ENCODE measurements at places on chromosomes 12 and 14.

GRCh38 chr14:61379639-61380184 lies 58.3 kb downstream of the PRKCH start:
- DNase-seq, result no peak

- DNase-seq, result no peak
These were observed 37.6 kb upstream of the GRIP1 start for GRCh38 chr12:66716522-66716921.

DNA sequence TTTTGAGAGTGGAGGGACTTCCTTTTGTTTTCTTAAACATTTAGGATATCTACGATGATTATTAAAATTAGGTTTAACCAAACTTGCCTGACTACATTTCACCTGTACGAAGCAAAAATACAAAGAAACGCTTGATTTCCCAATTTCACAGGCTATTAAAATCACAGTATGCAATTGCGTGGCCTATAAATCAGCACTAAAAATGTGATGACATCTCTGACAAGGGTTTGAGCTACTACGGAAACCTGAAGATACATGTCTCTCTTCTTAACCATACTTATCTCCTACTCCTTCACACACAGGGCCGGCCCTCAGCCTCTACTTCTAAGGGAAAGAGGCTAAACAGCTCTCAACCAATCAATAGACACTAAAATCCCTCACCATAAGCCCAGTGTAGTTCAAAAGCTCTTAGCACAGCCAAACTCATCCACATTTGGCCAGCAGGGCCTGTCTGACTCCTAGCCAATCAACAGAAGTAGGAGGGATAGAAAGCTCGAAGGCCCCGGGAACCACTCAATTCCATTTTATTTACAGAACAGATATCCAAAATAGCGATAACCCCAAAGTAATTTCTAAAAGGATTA lies 137.3 kb downstream of the FOXN3 start:
- no peak for DNase-seq

- DNase-seq, result no peak
These were observed 21.6 kb downstream of the PUS7L start for GRCh38 chr12:43736927-43737440.

- DNase-seq, result no peak
These were observed 44.5 kb downstream of the GTF2A1 start for GRCh38 chr14:81176241-81176640.

DNA sequence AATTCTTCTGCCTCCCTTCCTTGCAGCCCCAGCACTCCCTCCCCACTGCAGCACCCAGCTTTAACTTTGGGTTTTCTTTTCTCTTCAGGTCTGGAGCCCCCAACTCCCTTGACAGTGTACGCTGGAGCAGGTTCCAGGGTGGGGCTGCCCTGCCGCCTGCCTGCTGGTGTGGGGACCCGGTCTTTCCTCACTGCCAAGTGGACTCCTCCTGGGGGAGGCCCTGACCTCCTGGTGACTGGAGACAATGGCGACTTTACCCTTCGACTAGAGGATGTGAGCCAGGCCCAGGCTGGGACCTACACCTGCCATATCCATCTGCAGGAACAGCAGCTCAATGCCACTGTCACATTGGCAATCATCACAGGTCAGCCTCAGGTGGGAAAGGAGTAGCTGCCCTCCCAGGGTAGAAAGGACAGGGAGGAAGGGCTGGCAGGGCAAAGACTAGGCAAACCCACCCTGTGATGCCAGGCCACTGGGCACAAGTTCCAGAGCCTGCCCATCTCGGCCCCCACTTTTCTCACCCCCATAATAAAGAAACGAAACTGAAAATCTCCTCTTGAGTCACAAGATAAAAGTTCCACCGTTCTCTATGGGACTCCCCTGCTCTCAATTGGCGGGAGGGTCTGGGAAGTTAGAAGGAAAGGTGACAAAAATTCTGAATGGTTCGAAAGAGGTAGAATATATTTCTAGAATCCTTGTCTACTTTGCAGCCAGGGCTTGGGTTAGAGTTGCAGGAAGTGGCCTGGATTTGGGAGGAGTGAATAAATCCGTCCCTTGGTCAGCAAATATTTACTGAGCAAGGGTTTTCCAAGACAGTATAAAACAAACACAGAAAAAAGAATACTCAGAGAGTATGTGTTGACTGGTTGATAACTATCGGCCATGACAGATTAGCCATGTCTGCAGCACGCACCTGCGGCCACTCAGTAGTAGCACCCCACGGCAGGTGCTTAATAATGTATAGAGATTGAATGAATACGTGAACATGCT lies 3.2 kb downstream of the LAG3 start:
- DNase-seq, result no peak

GRCh38 chr14:59511916-59512575 lies 27.7 kb downstream of the JKAMP start:
- DNase-seq, result no peak

GRCh38 chr12:94750864-94751263 lies 100.5 kb upstream of the TMCC3 start:
- DNase-seq, result no peak

DNA sequence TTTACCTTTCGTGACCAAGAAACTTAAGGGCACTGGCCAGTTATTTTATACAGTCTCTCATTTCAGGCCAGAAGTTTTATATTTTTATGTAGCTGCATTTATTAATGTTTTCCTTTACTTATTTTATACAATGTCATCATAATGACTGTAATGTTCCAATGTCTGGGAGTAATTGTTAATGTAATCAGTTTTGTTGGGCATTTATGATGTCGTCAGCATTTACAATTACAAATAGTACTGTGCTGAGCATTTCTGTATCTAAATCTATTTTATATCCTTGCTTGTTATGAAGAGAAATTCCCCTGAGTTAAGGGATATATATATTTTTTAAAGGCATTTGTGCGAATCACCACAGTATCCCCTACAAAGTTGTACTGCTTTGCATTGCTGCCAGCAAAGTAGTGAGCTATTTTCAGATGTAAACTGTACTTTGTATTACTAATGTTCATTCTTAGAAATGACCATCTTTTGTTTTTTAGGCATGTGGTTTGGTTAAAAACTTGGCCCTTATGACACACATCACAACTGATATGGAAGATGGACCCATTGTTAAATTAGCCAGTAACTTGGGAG lies 74.4 kb downstream of the POLR3B start:
- no peak for DNase-seq

GRCh38 chr14:75044752-75045151 lies 6.5 kb downstream of the MLH3 start:
- no peak for DNase-seq

GRCh38 chr12:90216815-90217214 lies 508.2 kb upstream of the ATP2B1 start:
- no peak for DNase-seq

DNA sequence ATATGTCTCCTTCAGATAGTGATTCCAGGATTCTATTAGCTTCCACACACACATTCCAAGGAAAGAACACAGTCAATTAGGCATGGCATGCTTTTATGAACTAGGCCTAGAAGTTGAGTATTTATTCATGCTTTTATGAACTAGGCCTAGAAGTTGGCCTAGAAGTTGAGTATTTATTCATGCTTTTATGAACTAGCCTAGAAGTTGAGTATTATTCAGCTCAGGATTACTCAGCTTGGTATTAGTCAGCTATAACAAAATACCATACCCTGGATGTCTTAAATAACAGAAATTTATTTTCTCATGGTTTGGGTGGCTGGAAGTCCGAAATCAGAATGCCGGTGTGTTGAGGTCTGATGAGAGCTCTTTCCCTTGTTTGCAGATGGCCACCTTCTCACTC lies 442.7 kb upstream of the FLRT2 start:
- DNase-seq, result no peak

DNA sequence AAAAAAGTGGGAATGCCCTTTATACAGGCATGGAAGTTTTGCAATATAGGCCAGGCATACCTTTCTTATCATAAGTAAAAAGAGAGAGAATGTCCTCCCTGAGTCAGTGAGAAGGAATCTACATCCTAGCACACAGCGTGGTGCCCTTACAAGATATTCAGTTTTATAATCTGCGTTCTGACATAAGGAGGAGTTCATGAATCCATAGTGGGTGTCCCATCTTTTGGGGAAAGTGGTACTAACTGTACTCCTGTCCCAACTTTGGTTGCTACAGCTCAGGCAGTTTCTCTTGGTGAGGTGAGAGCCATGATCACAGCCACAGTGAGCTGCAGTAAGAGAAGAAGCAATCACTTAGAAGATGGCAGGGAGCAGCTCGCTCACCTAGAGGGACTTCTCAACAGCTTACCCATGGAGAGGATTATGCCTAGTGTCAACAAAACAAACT lies 332.9 kb downstream of the BCAT1 start:
- no peak for DNase-seq

GRCh38 chr12:61713121-61713520 lies 547.1 kb upstream of the USP15 start:
- DNase-seq, result no peak

DNA sequence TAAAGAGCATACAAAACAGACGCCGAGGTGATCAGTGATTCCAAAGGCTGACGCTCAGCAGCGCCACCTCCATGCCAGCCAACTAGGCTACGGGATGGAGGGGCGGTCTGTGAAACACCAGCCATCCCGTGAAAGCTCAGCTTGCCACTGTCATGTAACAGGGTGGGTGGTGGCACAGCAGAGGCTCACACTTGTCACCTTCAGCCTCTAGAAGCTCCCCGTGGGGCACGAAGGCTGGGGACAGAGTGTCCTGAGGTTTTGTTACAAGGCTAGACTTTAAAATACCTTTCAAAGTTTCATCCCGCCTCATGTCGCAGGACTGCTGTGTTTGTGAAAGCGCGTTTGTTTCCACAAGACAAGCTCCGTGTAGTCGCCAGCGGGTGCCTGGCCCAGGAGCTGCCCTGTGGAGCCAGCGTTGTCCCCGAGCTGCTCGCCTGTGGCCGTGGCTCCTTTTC lies 20.7 kb downstream of the XRCC3 start:
- DNase-seq, result no peak

DNA sequence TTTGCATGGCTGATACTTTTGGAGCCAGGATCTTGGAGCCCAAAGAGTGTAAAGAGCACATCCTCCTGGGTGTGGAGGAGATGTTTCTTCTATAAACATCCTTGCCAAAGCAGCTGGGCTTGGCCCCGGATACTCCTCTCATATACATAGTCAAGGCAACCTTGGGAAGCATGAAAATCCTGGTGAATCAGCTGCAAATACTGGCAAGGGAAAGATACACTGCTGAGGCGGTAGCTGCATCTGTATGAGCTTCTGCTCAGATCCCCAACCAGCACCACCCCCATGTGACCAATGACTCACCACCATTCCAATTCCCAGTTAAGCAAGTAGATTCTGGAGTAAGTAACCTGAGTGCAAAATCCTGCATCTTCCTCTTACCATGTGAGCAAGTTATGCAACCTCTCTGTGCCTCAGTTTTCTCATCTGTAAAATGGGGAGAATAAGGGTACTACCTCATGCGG lies 567.4 kb downstream of the MED13L start:
- DNase-seq, result peak; percentile 85

DNA sequence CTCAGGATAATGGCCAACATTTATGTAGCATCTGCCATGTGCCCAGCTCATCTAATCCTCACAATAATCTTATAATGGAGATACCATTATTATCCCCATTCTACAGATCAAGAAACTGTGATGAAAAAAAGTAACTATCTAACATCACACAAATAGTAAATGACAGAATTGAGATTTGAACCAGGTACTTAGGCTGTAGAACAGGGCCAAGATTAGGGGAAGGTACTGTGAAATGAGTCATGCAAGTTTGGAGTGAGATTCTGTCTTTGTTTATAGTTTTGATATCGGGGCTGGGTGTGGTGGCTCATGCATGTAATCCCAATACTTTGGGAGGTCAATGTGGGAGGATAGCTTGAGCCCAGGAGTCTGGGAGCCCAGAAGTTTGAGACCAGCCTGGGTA lies 1.3 kb upstream of the GNPTAB start:
- DNase-seq, result no peak

DNA sequence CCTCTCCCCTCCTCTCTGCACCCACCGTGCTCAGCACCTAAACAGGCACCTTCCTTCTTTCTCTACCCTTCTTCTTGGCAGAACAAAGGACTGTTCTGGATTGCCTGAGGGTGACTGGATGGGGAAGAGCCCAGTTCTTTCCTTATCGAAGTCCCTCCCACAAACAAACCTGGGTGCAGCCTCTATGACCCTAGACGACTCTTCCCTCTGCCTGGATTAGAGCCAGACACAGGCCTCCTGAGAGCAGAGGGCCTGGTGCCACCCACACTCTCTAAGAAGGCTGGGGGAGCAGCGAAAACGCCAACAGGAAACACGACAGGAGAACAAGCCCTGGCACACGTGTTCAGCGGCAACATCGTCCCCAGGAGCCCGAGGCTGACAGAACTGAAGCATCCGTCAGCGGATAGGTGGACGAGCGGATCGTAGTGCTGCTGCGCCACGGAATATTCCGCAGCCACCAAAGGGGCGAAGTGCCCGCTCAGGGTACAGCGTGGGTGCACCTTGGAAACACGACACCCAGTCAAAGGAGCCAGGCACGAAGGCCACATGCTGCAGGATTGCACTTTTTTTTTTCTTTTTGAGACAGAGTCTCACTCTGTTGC lies 38.0 kb downstream of the RIMBP2 start:
- DNase-seq, result no peak

GRCh38 chr12:124736115-124737039 lies 127.3 kb downstream of the SCARB1 start:
- DNase-seq, result no peak

DNA sequence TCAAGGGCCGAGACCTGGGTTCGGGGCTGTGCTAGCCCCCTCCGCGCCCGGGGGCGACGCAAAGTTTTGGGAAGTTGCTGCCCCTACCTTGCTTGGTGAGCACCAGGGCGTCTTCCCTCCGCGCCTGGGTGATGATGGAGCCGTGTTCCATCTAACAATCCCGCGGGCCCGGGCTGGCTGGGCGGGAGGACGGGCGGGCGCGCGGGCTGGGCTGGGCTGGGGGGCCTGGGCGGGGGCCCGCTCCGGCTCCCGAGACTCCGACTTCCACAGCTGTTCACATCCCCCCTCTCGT lies 298 bp downstream of the CTDSP2 start:
- DNase-seq, result no peak

DNA sequence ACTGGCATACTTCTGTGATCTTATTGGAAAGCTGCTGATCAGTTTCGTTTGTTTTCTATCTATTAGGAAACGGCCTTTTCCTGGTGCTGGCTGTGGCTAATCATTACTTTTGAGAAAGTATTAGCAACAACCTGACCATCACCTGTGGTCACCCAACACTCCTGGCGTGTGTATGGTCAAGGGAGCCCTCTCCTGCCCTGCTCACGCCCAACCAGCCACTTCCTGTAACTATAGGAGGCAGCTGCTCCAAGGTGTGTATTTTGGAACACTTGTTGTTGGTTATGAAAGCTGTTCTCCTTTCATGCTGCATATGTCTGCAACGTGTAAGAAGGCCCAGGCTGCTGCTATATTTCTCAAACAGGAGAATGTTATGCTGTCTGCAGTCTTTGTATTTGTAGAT lies 1582.8 kb downstream of the AACS start:
- no peak for DNase-seq
